SK-N-MC (cell line): ENCODE measurements at places on chromosomes 11 and 22.
A peak's percentile ranks its signal among the peaks of the same experiment; 100 is the strongest.

DNA sequence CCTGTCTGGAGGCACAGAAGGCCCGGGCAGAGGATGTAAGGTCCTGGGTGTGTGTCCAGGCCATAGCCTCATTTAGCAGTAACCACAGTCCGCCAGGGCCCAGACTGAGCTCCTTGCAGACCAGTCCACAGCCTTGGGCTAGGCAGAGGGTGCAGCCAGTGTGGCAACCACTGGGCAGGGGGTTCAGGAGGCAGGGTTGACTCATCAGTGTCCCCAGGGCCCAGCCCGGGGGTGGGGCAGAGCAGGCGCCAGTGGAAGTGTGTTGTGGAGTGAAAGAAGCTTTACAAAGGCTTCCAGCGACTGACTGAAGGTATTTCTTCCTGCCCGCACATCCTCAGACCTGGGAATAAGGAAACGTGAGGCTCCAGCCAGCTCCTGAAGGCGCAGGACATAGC lies 27.7 kb upstream of the WNT11 start:
- no peak for DNase-seq

DNA sequence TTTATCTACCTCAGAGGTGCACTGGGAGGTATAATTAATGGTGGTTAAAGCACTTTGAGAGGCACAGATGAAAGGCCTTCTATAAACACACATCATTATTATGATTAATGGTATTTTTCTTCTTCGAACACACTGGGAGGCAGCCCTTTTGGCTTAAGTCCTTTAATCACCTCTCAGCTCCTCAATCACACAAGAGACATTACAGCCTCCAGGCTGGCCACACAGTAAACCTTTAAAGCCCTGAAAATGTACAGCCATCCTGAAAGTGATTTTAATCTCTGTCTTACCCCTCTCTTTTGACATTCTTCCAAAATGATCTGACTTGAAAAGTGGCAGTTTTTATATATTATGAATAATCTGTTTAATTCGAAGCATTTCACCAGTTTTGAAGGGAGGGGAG lies 54.3 kb upstream of the VSTM5 start:
- no peak for DNase-seq

DNA sequence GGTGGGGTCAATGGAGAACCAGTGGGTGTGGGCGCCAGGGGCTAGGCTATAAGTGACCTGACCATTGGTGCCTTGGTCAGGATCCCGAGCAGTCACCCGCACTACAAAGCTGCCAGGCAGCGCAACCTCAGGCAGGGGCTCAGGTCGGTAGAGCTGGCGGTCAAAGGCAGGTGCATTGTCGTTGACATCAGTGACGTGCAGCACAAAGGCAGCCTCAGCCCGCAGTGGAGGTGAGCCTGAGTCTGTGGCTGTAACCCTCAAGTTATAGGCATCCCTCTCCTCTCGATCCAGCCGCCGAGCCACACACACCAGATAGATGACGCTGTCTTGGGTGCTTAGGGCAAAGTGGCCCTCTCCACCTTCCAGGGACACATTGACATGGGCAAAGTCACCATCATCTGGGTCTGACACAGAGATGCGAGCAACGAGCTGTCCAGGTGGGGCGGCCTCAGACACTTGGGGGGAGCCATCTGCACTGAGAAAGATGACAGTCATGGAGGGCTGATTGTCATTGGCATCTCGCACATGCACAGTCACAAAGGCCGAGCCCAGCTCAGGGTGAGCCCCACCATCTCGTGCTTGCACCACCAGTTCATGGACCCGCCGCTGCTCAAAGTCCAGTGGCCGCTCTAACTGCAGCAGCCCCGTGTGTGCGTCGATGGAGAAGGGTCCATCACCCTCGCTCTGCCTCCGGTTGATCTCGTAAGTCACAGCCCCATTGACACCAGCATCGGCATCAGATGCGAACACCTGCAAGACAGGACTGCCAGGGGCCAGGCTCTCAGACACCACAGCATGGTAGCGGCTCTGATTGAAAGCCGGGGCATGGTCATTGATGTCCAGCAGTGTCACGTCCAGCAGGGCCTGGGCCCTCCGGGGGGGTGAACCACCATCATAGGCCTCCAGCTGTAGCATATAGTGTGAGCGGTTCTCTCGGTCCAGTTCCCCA lies 15.3 kb downstream of the DCHS1 start:
- no peak for DNase-seq

- DNase-seq, result no peak
Measured at GRCh38 chr11:5291207-5291838, 10.4 kb downstream of the OR51B4 start.

- DNase-seq, result no peak
Measured at GRCh38 chr11:63951779-63952536, 13.2 kb downstream of the NAA40 start.

GRCh38 chr22:36344106-36344827 lies 43.5 kb downstream of the MYH9 start:
- no peak for DNase-seq

GRCh38 chr22:19799322-19800190 lies 39.0 kb downstream of the TBX1 start:
- DNase-seq, result no peak

GRCh38 chr11:65403607-65404121 lies 17.2 kb downstream of the FRMD8 start:
- no peak for DNase-seq

GRCh38 chr11:64449381-64450167 lies 90.6 kb downstream of the RPS6KA4 start:
- DNase-seq, result peak; percentile 50

GRCh38 chr11:92707173-92707619 lies 262.3 kb upstream of the MTNR1B start:
- DNase-seq, result no peak

DNA sequence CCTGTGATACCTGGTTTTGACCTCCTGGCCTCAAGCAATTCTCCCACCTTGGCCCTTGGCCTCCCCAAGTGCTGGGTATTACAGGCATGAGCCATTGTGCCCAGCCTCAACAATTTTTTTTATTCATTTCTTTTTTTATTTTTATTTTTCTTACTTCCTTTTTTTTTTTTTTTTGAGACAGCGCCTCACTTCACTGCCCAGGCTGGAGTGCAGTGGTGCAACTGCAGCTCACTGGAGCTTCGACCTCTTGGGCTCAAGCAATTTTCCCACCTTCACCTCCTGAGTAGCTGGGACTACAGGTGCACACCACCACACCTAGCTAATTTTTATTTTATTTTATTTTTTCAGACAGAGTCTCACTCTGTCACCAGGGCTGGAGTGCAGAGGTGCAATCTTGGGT lies 25.5 kb upstream of the CECR2 start:
- DNase-seq, result no peak

DNA sequence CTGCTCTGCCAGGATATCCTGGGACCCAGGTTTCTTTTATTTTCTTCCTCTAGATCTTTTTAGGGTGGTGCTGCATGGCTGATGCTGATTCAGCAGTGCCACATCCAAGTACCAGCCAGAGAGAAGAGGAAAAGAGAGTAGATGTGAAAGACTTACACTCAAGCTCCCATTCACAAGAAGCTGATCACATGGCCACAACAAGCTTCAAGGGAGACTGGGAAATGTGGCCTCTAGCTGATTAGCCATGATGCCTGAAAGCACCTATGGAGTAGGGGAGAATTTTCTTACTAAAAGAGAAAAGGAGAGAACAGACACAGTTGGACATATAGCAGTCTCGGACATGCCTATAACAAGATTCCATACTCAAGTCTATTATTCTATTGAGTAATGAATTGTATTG lies 34.4 kb upstream of the FJX1 start:
- no peak for DNase-seq

- no peak for DNase-seq
Measured at GRCh38 chr22:31951194-31952093, 7.1 kb downstream of the YWHAH start.

DNA sequence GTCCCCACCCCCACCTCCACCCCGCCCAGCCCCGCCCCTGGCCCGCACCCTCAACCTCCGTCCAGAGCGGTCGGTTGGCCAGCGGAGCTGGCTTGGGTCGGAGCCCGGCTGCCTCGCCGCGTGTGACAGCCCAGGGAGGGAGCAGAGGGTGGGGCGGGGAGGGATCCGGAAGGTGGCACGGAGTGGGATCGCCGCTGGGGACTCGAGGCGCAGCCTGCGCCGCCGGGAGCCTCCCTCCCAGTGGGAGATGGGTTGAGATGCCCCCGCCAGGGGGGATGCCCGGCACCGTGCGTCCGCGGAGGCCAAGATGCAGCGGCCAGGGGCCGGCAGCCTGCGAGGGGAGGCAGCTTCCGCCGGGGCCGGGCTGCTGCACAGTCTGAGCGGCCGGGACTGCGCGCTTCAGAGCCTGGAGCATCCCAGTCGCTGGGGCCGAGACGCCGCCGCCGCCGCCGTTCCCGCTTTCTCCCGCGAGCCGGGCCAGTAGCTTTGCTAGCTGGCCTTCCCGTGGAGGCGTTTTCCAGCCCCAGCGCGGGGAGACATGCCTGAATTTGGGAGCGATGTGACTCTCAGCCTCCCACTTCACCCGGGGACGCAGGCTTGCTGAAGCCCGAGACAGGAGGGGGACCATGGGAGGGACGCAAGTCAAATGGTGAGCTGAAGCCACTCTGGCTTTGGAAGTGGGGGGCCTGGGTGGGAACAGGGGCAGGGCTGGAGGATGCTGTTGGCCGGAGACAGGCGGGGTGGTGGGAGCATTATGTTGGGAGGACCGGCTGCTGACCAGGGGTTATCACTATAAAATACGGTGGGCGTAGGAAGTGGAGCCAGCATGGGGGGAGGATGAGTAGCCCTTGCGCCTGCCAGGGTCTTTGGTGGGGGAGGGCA lies 40.2 kb downstream of the DIXDC1 start:
- no peak for DNase-seq

DNA sequence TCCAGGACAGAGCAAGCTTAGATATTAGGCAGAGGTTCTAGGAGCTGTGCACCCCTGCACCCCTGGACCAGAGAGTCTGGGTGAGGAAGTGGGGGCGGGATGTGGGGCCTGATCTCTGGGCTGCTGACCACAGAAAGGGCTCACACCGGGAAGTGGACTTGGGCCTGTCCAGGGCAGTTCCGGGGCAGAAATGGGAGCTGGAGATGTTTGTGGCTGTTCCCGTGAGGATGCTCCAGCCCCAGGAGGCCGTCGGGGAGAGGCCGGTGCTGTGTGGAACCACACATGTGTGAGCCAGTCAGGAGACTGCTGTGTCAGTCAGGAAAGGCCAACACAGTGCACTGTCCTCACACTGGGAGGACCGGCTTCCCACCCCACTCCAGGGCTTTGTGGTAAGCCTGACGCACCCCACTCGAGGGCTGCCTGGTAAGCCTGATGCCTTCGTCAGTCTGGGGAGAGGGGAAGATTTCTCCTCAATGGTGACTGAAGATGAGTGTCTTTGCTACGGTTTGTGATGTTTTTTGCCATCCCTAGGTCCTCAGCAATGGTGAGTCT lies 741.0 kb downstream of the BRD1 start:
- DNase-seq, result no peak

GRCh38 chr22:27045103-27045947 lies 387.9 kb downstream of the MIAT start:
- DNase-seq, result no peak

GRCh38 chr11:118275176-118275575 lies 11.1 kb upstream of the MPZL2 start:
- no peak for DNase-seq

DNA sequence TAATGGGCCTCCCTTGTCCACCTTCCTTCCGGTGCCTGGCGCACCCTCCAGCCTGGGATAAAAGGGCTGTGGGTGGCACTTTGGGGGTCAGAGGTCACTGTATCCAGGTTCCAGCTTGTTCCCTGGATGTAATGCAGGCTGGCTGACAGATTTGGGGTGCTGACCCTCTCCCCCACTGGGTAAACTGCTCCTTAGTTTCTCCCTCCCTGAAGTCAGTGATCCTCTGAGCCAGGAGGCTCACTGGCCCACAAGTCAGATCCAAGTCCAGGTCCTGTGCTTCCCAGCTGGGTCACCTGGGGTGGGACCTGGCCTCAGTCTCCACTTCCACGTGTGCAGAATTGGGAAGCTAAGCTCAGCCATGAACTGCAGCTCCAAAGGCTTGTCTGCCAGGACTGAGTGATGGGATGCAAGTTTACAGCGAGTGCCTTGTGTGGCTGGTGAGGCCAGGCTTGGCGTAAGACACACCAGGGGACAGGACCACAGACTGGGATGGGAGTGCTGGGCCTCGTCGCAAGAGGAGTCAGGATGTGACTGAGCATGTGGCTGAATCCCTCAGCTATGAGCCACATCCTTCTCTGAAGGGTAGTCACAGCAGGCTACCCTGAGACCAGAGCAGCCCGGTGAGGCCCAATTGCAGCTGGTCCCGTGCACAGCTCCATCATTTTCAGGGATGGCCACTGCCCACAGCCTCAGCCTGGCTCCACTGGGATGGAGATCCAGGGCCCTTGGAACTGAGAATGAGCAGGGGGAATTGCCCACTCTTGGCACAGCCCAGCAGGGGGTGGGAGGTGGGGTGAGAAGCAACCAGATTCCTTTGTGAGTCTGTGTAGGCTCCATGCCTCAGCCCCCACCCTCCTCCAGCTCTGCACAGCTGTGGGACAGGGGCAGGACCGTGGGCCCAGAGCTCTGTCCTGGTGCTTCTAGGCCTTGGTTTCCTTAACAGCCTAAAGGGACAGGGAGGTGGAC lies 7.2 kb downstream of the SHISA8 start:
- DNase-seq, result no peak

DNA sequence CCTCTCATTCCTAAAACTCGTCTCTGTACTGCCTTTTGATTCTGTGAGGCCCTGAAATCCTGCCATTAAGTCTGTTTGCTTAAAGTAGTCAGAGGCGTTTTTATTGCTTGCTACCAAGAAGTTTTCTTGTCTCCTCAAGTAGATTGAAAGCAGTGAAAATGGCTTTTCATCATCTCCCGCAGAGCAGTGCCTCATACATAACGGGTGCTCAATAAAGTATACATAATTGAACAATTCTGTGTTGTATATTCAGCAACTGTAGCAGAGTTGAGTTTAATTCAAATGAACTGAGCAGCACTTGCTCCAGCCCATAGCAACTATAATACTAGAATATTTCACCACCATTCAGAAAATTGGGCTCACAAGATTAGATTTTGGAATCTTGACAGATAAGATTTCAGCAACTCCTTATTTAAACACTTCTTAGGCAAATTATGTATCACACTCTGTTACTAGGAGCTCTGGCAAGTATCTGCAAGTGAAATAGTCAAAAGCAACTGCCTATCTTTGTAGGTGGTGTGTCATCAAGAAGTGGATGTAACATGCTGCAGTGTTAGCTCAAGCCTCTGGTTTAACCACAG lies 20.0 kb downstream of the FIBIN start:
- DNase-seq, result no peak

DNA sequence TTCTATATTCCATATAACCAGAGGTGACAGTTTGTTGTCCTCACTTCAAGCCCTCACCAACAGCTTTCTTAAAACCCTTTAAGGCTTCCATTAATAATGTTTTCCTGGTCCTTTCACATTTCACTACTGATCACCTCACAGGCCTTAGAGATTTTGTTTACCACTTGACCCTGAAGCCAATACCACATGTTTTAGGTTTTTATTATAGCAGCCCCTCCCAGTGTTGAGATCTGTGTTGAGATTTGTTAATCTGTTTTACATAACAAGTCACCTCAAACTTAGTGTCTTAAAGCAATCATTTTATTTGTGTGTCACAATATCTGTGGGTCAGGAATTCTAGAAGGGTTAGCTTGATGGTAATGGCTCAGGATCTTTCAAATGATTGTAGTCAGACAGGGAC lies 49.9 kb downstream of the FAR1 start:
- DNase-seq, result no peak
